Suppressor macrophage (primary cell): ENCODE measurements at places on chromosomes 16 and 17.

- DNase-seq, result no peak
These were observed 38.7 kb downstream of the KPNA2 start for GRCh38 chr17:68074279-68074678.

DNA sequence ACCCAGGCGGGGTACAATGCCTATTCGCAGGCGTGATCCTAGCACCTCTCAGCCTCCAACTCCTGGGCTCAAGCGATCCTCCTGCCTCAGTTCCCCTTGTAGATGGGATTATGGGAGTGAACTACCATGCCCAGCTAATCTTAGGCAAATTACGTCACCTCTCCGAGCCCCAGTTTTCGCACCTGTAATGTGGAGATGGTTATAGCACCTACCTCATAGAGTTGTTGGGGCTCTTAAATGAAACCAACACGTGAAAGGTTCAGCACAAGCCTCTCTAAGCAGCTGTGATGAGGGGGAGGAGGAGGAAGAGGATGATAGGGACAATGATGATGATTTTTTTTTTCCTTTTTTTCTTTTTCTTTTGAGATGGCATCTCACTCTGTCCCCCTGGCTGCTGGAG, 59.9 kb downstream of the ABR start:
- DNase-seq, result no peak

DNA sequence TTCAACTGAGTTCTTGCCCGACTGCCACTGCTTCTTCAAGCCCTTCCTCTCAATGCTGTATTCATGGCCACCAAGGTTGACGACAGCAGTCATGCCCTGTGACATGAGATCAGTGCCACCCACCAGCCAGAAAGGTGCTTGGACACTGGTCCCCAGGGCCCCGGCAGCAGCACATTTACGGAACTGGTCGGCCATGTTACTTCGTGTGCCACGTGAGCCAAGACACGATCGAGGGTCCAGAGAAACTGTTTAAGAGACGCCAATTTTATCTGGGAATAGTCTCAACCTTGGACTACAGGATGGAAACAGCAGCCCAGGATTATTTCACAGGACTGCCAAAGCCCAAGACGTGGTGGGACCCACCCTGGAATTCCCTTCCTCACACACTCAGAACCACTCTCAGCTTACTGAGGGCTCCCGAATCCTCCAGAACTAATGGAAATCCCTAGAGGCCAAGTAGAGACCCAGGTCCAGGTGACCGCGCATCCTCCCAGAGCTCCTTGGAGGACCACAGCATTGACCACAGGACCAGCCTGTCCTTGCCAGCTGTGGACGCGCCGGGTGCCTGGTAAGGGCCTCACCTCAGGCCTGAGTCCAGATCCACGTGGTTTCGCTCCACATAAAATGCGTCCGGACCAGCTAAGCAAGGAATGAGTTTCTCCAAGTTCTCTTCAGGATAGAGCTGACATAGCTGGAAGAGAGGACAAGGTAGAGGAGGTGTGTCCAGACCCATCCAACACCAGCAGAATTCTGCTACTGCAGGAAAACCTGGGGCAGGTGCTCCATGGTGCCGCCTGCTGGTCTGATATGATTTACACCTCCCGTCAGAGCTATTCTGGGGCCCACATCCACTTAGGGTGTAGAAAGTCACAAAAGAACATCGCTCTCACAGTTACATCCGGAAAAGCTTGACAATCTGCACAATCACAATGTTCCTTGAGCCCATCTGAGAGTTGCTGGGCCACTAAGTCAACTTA, 28.2 kb downstream of the MAP1LC3B start:
- no peak for DNase-seq

GRCh38 chr17:72362376-72363088, 241.7 kb downstream of the SOX9 start:
- DNase-seq, result no peak

DNA sequence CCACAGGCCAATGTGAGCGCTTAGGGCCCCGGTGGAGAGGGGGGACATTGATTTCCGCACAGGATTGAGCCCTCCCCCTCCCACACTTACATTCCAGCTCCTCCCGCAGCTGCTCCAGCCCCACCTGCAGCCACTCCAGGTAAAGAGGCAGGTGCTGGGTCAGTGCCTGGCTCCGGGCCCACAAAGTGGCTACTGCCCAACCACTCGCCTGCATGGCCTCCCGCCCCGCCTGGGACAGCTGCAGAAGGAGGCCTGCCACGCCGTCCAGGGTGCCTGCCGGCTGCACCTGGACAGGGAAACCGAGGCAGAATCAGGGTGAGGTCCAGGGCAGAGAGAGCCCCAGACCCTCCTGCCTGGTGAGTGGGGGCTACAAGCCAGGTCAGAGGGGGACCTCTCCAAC, 46.3 kb downstream of the RMI2 start:
- DNase-seq, result no peak

DNA sequence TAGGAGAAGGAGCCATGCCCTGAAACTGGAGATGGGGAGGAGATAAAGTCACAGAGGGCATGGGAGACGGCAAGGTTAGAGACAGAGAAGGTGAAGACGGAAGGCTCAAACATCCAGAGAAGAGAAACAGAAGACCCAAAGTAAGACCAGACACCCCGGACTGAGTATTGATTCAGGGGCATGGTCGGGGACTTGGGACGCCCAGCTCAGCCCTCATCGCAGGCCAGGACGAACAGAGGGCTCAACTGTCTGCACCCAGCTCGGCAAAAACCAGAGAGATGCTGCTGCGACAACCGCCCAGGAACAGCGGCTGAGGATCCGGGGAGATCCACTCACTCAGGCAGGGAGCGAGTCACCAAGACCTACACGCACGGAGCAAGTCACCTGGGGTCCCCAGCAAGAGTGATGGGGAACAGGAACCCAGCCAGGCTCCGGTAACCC, 999 bp downstream of the XYLT1 start:
- DNase-seq, result no peak
